ENCODE measurements at places on chromosomes 1 and 21.

GRCh38 chr21:25373126-25374082, 233.9 kb downstream of the MRPL39 start:
- DNase-seq = no peak

GRCh38 chr21:16418642-16419041, 688.9 kb downstream of the USP25 start:
- DNase-seq = no peak

DNA sequence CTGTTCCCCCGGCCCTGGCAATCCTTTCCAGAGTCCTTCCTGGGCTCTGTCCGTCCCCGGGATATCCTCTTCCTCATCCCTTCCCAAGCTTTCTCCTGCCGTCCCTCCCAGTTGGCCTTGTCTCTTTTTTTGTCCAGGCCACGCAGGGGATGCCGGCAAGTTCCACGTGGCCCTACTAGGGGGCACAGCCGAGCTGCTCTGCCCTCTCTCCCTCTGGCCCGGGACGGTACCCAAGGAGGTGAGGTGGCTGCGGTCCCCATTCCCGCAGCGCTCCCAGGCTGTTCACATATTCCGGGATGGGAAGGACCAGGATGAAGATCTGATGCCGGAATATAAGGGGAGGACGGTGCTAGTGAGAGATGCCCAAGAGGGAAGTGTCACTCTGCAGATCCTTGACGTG, 13.4 kb upstream of the SVBP start:
- DNase-seq = no peak

DNA sequence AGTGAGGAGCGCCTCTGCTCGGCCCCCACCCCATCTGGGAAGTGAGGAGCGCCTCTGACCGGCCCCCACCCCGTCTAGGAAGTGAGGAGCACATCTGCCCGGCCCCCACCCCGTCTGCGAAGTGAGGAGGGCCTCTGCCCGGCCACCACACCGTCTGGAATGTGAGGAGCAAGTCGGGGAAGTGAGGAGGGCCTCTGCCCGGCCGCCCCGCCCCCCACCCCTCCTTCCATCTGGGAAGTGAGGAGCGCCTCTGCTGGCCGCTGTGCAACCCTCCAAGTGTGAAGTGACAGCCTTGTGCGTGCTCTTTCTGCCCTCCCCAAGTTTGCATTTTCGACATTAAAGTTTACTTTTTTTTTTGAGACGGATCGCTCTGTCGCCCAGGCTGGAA, 5.1 kb upstream of the ZZZ3 start:
- no peak for DNase-seq

All from stimulated activated CD4-positive, alpha-beta T cell treated with anti-CD3 and anti-CD28 coated beads, Interleukin-15, amount 100 ng/mL, for 48 hours (primary cell).